ENCODE measurements at places on chromosomes 7 and 10.

- no peak for DNase-seq
Measured at GRCh38 chr7:17097668-17098297, 200.7 kb upstream of the AHR start.

DNA sequence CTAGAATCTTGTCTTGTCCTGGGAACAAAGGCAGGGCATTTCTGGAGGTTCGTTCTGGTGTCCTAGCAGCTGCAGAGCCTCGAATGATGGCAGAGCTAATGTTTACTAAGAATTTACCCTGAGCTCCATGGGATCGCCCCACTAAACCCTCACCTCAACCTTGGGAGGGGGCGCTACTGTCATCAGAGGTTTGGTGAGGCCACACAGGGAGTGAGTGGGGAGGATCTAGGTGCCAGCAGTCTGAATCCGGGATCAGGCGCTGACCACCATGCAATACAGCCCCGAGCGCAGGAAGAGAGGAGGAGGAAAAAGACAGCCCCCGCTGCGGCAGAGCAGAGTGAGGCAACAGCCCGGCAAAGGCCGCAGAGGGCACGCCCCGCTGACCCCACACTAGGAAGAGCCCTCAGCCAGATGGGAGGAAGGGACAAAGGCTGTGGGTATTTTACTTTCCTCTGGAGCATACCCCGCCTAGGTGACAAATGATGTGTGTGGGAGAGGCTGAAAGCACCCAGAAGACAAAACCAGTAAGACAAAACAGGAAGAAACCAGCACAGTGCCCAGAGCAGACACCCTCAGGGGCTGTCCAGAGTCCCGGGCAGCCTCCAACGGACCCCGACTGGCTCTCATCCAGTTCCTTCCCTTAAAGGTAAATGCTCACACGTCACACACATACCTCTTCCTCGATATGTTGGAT is 103.5 kb downstream of the FAM53B start:
- no peak for DNase-seq

DNA sequence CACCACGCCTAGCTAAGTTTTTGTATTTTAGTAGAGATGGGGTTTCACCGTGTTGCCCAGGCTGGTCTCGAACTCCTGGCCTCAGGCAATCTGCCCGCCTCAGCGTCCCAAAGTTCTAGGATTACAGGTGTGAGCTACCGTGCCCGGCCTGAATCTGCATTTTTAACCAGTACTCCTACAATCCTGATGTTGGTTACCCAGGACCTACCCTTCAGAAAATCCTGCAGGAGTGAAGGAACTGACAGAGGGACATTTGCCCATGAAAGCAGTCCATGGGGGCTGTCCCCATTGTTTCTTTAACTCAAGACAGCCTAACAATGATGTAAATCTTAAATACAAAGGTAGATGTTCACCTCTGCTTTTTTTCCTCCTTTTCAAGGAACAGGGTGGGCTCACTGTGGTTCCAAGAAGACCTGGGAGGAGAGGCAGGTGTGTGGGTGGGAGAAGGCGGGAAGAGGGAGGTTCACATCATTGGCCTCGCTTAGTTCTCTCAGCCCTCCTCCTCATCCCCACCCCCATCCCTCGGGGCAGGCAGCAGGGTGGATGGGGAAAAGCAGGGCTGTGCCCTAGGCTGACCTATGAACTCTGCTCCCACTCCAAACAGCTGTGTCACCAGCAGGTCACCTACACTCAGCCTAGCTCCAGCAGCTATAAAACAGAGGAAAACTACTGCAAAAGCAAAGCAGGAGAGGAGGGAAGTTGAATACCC is 13.5 kb downstream of the LRRC20 start:
- DNase-seq, result no peak

DNA sequence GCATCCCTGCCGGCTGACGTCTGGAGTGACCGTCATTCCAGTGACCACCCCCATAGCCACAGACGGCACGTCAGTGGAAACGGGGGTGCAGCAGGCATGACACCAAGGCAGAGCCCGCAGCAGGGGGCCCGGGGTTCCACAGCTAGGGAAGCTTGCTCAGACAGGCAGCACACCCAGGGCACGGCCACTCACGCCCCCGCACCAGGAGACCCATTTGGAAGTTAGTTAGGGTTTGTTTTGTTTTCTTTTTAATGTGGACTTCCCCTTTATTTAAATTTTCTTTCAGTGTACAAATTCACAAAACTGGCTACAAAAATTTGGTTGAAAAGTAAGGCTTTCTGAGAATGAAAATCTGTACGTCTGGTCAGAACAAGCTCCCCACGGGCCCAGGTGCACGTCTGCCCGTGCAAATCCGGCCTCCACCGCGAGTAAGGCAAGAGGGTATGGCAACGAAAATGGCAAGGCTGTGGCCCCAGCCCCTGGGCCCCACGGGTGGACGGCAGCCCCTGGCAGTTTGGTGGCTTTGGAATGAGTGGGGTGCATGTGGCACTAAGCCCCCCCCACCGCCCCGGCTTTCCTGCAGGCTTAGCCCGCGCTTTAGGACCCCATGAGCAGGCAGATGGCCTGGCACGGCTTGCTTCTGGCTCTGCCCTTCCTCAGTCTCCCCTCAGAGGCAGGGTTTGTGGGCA is 124.2 kb downstream of the FAM53B start:
- no peak for DNase-seq

DNA sequence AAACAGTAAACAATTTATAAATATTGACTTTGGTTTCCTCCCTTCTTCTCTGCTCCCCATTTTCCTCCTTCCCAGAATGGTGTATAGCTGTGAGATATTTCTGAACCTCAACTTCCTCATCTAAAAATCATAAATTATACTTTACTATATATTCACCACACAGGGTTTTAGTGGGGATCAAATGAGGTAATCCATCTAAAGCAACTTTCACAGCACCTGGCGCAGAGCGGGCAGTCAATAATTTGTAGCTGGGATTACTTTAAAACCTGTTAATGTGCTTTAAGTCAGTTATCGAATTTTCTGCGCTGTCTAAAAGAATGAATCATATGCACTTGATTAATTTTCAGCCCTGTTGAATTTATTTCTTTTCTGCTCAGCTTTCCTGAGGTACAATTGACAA is 172.7 kb downstream of the PTEN start:
- DNase-seq, result no peak

GRCh38 chr10:53315709-53316108 is 543.1 kb upstream of the MBL2 start:
- no peak for DNase-seq

- DNase-seq, result no peak
Measured at GRCh38 chr10:133026171-133026570, 61.6 kb upstream of the ADGRA1 start.

Data from lung microvascular endothelial cell (primary cell).